ENCODE measurements at places on chromosomes 11 and 22.

GRCh38 chr11:77154381-77155081 lies 26.5 kb downstream of the MYO7A start:
- no peak for DNase-seq

GRCh38 chr11:2883640-2883978 lies 2.0 kb downstream of the CDKN1C start:
- DNase-seq = no peak

DNA sequence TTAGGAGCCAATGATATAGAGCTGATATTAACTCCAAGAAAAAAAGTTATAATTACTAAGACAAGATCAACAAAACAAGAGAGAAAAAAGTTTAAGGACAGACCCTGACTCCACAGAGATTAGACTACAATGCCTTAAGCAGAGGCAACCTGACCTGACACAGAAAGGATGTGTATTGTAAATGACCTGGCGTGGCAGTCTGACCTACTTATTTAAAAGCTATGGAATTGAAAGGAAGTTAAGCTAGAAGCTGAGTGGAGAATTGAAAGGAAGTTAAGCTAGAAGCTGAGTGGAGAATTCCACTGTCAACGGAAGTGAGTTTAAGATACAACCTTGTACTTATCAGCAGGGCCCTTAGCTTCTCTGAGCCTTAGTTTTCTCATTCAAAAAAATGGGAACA lies 885.4 kb downstream of the OPCML start:
- DNase-seq = no peak

- DNase-seq = no peak
These were observed 12.8 kb downstream of the SHANK2 start for GRCh38 chr11:71239581-71239980.

DNA sequence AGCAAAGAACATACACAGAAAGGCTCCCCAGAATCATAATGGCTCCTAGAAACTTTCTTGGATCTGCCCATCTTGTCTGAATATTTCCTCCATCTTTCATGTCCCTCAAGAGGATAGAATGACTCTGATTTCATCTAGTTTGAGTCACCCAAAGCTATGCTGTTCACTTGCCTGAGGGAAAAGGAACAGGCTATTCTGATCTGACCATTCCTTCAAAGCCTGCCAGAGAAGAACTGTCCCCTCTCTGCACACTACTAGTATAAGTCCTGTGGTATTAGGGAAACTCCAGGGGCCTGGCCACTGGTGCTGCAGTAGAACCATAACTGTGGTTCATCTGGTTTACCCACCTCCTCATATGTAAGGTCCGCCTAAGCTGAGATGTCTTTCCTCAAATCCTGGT lies 2.4 kb upstream of the PATE1 start:
- DNase-seq = no peak

- no peak for DNase-seq
These were observed 21.3 kb downstream of the OR10A6 start for GRCh38 chr11:7909585-7910285.

DNA sequence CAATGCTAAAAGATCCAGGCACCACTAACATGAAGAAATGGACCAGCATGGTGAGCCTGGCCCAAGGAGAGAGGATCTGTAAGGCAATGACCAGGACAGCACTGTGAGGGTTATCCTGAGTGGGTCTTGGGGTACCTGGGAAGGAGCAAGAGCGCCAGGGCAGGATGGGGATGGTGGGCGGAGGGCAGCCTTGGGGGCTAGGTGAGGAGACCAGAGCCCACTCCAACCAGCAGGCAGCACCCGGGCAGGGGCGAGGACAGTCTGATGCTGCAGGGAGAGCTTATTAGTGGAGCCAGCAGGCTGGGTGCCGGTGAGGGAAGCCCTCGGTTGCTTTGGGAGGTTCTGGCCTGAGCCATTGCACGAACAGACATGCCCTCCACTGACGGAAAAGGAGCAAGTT lies 10.7 kb upstream of the NAP1L4 start:
- DNase-seq = no peak

DNA sequence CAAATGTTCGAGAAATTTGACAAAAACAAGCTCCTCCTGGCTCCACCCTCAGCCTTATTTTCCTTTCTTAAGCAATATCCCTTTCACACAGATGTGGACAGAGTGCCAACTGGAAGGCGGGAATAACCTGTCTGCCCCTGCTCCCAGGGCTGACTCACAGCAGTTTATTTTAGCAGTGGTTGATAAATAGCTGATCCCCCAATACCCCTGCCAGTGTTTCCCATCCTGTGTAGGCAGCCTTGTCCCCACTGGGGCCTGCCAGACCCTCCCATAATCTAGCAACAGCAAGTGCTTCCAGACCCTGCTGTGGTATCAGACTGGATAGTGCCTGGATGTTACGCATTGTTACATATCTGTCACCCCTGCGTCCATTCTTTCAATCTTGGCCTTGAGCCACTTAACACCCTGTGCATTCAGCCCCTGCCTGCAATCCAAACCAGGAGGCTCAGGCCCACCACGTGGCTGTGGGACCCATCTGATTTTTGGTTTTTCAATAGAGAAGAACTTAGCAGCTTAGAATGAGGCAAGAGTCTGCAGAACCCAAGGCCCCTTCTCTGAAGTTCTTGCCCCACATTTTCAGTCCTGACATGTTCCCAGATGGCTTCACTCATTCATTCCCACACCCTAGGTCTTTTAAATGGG lies 53.7 kb downstream of the PARVA start:
- no peak for DNase-seq

- no peak for DNase-seq
These were observed 34.1 kb downstream of the SNX19 start for GRCh38 chr11:130882138-130882551.

GRCh38 chr22:35480627-35481550 lies 59.7 kb upstream of the RASD2 start:
- no peak for DNase-seq

GRCh38 chr11:134949121-134950090 lies 537.4 kb upstream of the B3GAT1 start:
- DNase-seq = no peak

DNA sequence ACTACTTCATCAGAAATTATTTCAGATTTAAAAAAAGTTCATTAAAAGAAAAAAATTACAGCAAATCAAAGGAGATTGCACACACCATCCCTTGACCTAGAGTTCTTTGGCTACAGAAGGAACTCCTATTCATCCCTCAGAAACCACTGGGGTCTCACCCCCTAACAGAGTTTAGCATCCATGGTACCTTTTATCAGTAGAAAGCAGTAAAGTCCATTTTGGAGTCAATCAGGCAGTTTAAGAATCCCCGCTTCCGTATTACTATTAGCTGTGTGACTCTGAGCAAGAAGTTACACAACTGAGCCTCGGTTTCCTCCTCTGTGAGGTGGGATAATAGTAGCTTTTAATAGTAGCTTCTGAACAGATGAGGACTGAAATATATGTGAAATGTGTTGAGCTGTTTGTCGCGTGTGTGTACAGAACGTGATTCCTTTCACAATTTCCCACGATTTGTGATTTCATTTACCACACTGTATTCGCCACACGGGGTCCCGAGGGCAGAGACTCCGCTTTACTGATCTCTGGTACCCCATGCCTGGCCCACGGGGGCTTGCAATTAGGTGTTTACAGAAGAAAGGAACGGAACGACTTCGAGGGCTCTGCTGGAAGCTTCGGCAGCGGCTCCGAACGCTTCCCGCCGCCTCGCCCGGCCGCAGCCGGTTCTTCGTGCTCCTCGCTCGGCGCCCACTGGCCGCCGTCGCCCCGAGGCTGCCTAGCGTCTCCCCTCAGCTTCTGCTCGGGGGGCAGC lies 72.5 kb upstream of the ZBED5 start:
- DNase-seq = peak; percentile 37

GRCh38 chr22:41840216-41840615 lies 7.3 kb downstream of the SREBF2 start:
- no peak for DNase-seq

DNA sequence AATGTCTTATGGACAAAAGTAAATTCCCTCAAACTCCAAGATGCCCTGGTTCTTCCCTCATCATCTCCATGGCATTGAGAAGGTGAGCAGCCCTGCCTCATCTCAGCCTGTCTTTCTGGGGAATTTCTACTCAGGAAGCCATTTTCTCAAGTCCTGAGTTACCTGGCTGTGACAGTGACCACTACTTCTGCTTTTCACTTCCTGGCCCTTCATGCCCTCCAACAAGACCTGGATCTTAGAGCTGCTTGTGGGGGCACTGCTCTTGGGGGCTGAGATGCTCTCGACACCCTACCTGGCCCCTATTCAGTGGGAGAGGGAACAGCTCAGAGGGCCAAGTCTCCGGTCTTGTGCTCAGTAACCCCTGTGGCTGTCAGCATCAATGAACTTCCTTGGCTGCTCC lies 5.5 kb upstream of the IGSF22 start:
- DNase-seq = no peak

GRCh38 chr22:31442768-31443489 lies 43.5 kb downstream of the DRG1 start:
- no peak for DNase-seq

GRCh38 chr11:64352995-64353714 lies 5.8 kb upstream of the RPS6KA4 start:
- DNase-seq = no peak

DNA sequence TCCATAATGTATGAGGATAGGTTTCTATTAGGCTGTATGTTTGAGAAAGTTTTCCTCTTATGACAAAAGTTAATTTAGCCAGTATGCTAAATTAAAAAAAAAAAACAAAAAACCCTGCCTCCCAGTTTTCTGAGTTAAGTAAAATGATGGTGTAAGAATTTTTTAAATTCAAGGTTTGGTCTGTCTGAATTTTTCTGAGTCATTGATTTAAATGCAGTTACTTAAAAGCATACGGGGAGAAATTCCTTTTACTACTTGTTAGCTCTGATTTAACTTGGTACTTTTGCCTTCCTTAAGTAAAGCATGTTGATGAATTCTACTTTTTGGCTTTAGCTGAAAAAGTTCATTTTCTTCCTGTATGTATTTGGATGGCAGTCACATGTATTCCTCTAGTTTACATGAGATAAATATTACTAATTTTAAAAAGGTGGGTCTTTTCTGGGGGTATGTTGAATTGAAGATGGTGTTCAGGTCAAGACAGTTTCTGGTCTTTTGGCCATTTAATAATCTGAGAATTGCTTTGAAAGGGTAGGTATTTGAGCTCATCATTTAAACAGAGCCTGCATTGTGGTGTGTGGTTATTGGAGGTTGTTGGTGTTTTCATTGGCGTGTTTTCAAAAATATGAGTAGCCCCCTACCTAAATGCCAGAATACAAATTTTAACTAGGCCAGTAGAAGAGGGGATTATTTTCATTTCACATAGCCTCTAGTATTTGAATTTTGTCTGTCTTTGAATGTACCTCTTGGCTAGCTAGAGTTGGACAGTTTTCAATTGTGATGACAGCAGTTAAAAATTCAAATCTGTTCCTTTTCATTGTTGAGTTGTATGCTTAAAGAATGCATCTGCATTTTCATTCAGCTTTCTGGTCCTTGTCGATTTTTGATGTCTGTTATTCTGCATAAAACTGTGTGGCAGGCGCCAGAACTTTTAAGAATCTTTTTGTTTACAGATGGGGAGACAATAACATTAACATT lies 64.7 kb downstream of the MTMR3 start:
- DNase-seq = no peak

- DNase-seq = no peak
These were observed 74.2 kb downstream of the ALX4 start for GRCh38 chr11:44235765-44236201.

DNA sequence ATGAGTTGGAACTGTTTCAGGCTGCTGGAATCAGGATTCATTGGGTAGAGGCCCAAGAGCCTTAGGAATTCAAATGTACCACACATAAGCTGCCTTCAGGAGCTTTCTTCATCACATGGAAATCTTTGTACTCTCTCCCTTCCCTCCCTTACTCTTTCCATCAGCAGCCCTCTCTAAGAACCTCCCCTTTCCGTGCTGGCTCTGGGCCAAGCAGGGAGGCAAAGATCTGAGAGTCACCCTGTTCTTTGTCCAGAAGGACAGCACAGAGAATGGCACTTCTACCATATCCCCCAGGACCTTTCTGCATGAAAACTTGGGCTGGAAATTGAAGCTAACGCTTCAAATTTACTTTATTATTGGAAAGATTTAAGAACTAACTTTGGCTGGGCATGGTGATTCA lies 20.7 kb upstream of the TPBGL start:
- no peak for DNase-seq

GRCh38 chr11:63574856-63575602 lies 11.8 kb upstream of the PLAAT2 start:
- DNase-seq = no peak

- DNase-seq = no peak
These were observed 34.0 kb downstream of the SIK3 start for GRCh38 chr11:117064275-117064674.

DNA sequence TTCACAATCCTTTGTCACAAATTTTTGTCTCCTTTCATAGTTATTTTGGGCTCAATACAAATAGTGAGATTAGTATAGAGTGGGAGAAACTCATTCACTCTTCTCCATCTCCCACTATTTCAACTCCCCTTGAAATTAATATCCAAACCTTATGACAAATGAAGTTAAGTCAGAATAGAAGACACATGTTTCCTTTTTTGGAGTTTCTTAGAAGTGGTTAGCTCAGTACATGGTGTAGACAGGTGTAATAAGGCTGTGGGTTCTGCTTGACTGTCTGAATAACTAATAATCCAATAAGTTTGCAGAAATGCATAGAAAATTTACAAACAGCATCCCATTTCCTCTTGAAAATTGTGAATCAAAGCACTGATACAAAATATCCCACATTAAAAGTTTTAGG lies 10.8 kb upstream of the HSPA8 start:
- DNase-seq = no peak

- DNase-seq = no peak
These were observed 236.8 kb downstream of the MN1 start for GRCh38 chr22:27564806-27565205.

DNA sequence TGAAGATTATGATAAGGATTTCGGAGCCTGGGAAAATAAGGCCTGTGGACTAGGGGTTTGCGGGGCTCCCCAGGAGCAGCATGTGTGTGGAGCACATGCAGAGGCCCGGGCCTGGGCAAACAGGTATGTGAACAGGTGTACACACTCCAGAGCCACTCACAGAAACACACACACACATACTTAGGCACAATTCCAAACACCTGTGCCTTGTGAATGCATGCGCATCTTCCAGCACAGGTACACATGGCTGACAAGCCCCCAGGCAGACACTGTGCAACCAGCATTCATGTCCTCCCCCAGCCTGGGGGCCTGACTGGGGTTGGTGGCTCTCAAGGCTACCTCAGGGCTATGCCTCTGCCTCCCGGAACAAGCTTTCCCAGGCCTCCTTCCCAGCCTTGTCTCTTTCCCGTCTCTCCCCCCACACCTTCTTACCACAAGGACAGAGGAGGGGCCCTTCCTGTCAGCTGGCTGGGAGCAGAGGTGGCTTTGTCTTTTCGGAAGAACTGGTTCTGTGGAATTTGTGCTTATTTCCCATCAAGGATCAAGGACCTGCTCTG lies 2.6 kb upstream of the P2RY6 start:
- no peak for DNase-seq

DNA sequence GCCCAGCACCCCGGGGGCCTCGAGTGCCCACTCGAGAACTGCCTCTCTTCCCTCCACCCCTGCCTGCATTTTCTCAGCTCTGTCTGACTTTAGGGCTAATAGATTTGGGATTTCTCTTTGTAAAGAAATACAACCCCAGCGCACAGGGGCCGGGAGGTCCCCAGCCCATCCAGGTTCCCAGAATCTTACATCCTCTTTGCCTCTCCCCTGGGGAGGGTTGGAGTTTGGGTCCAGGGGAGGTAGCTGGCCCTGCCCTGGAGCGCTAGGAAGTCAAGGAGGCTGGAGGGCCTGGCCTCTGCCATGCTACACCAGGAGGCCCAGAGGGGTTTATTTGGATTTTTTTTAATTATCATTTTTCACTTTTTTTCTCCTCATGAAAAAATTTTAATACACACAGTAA lies 65.7 kb upstream of the LMO1 start:
- DNase-seq = no peak

GRCh38 chr11:121634889-121635288 lies 182.1 kb upstream of the SORL1-AS1 start:
- no peak for DNase-seq

- no peak for DNase-seq
These were observed 18.3 kb downstream of the MS4A6A start for GRCh38 chr11:60164550-60165075.

Data from naive thymus-derived CD4-positive, alpha-beta T cell (primary cell).